ENCODE measurements at places on chromosomes 12 and 14.

DNA sequence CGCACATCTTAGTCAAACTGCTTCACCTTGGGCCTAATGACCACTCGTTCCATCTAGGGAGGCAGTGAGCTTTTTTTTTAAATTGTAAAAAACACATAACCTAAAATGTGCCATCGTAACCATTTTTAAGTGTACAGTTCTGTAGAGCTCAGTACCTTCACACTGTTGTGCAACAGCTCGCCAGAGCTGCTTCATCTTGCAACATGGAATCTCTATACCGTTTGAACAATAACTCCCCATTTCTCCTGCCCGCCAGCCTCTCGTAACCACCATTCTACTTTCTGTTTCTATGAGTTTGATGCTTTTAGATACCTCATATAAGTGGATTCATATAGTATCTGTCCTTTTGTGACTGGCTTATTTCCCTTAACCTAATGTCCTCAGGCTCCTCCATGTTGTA is 196.2 kb downstream of the CHST11 start:
- no peak for DNase-seq

DNA sequence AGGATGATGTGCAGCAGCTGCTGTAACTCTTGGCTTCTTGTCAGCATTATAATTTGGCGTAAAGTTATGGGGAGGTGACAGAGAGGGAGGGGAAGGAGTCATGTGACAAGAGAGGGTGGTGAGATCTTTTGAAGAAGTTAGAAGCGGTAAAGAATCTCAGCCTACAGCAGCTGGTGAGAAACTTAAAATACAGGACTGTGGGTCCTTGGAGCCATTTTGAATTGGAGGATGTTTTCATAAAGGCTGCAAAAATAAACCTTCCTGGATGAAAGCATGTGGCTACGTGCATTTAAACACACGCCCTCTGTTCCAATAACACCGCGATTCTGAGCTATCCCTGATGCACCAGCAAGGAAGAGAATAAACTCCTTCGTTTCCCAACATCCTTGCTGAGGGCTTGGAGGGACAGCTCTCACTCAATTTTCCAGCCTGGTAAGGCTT is 133.7 kb downstream of the TMEM30B start:
- DNase-seq, result no peak

GRCh38 chr12:219891-220352 is 6.0 kb upstream of the SLC6A12 start:
- peak; percentile 73 for DNase-seq

DNA sequence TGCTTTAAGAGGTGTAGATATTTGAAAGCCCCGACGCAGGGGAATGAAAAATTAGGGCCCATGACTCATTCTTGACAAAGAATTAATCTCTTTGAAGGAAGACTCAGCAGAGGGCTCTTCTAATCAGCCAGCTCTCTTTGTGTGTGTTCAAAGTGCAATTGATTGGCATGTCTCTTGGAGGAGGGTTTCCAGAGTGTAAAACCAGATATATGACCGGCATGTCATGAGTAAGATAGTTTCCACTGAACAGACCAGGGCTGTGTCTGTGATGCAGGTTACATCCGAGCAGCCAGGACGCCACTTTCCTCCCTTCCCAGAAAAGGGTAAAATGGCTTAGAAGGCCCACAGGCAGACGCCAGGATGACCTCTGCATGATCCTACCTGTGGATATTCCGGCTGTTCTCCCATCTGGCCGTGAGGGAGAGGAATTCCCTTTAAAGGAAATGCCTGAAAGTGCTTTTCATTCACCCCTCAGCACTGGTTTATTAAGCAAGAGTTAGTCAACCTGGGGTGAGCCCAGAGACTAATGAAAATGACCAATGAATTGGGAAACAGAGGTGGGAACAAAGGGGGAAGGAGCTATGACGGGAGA is 7.2 kb upstream of the KRT75 start:
- DNase-seq, result no peak

- no peak for DNase-seq
Measured at GRCh38 chr14:67240168-67240932, 885 bp upstream of the PALS1 start.

- DNase-seq, result peak; percentile 92
Measured at GRCh38 chr12:31362115-31362758, 36.3 kb upstream of the SINHCAF start.

DNA sequence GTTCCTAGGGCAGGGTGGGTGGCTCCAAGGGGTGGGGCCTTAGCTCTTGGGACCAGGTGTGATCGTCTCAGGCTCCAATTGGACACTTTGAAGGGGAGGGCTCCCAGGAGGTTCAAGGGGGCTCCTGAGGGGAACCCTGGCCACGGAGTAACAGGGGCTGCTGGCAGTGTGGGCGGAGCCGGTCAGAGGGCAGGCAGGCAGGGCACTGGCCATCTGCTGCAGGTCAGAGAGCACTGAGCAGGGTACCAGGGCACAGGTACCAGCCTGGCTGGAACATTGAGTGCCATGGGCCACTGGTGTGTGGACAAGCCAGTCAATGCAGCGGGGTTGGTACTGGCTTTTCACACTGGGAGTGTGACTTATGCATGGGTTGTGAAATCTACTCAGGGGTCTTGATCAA is 32.2 kb downstream of the SYNE3 start:
- no peak for DNase-seq

DNA sequence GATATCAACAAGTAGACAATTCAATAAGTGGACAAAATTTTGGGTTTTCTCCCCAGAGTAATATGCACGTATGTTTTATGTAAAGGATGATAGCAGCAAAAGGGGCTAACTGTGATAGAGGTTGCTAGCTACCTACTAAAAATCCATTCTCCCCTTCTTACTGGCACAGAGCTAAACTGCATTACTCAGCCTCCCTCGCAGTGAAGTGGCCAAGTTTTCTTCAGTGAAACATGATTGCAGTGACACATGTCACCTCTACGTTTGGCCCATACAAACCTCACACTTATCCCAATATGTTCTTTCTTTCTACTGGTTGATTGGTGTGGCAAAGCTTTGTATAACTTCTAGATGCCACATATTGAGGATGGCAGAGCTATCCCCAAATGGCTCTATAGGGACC is 34.3 kb downstream of the GPR65 start:
- no peak for DNase-seq

GRCh38 chr14:86780876-86781510 is 1212.0 kb downstream of the GALC start:
- DNase-seq, result no peak

- no peak for DNase-seq
Measured at GRCh38 chr12:108599541-108599940, 1.7 kb upstream of the TMEM119 start.

DNA sequence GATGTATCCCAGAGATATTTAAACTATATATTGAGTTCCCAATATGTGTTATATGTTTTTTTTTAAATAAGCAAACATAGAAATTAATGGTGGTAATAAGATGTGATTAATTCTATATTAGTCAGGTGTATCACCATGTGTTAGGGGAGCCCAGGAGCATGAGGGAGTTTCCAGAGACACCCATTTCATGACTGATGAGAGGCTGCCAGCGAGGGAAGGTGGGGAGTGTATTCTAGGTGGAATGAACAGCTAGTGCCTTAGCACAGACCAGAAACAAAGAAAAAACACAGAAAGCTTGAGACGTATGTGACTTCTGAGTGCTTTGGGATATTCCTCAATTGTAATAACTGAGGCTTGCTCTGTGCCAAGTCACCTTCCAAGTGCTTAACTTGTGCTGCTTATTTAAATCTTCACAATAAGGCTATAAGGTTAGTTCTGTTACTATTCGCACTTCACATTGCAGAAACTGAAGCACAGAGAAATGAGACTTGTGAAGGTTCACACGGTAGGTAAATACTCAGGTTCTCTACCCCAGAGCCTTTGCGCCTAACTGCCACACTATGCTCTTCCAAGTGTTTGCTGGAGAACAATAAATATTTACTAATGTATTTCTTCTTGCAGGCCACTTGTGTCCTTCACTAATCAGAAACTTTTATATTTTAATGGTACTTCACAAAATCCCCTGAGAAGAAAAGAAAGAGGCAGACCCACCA is 17.9 kb upstream of the MGP start:
- DNase-seq, result no peak

GRCh38 chr12:117045160-117046010 is 53.8 kb downstream of the TESC start:
- DNase-seq, result peak; percentile 82

- DNase-seq, result no peak
Measured at GRCh38 chr14:61174987-61175386, 106.2 kb downstream of the TMEM30B start.

DNA sequence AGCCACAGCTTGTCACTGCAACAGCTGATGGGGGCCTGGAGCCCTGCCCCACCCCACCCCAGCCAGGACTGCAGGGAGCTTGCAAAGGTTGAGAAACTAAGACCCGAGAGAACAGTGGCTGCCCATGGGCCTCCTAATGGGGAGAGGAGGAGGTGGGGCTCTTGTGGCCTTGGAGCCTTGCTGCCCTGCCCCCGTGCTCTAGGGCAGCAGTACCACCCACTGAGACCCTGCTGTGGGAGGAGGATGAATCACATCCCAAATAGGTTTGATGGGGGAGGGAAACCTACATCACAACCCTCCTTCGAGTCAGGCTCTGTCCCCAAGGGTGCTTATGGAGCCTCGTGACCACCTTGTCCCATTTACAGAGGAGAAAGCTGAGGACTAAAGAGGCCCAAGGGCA is 15.9 kb downstream of the HHIPL1 start:
- DNase-seq, result no peak

- DNase-seq, result peak; percentile 56
Measured at GRCh38 chr14:106459971-106460730, 933.8 kb downstream of the TMEM121 start.

- DNase-seq, result no peak
Measured at GRCh38 chr14:97970222-97970621, 1173.0 kb downstream of the VRK1 start.

DNA sequence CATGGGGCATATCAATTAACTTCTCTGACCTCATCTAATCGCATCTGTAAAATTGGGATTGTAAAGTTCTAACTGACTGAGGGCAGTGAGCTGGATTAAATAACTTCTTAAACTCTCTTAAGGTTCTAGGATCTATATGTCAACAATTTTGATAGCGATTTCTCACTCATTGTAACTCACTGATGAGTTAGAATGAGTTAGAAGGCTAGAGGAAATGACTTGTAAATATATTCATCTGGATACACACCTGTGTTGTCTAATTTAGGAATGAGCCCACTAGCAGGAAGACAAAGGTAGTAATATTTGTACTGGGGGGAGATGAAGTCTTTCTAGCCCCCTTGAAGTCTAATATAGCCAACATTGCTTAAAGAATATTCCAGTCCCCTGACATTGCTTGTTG is 46.3 kb upstream of the CERS5 start:
- no peak for DNase-seq

DNA sequence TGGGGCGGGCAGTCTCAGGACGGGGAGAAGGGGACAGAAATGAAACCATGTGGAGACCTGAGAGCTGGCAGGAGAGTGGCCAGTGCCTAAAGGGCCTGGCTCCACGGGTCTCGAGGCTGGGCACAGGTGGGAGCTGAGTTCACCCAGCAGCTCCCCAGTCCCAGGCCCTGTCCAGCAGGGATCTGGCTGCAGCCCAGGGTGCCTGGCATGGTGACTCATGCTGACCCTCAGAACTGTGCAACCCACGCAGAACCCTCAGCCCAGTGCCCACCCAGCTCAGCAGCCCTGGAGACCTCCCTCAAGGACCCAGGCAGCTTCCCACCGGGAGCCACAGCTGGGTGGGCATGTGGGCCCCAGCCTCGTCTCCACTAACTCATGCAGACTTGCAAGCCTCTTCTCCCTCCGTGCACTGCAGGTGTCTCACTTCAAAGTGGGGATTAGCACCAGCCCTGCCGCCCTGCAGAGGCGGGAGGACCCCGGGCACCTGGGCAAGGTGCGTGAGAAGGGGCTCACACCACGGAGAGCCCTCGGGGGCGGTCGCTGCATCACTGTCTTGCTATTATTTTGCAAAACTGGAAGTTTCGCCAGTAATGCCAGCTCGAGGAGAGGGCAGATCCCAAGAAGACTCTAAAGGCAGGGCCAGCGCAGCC is 46.3 kb downstream of the CCNK start:
- no peak for DNase-seq

- DNase-seq, result no peak
Measured at GRCh38 chr14:46973295-46973694, 321.7 kb upstream of the RPL10L start.

Measured in NCI-H146 (cell line).